Suppressor macrophage (primary cell): ENCODE measurements at places on chromosomes 6 and 20.

DNA sequence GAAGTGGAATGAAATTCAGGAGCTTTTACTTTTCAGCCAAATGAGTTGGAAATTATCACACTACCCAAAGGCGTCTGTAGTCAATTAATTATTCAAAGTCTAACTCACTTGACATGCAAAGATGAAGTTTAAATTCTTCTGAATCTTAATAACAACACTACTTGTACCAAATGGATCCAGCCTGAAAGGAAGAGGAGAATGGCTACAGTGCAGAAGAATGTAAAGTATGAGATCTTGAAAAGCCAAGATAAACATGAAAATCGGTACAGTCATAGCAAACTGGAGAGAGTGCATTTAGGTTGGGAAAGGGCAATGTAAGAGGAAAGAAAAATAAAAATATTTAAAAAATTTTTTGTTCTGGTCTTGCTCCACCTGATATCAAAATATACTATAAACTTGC lies 195.5 kb downstream of the SIM1 start:
- DNase-seq: no peak

GRCh38 chr6:33918175-33918695 lies 114.4 kb upstream of the MLN start:
- no peak for DNase-seq

DNA sequence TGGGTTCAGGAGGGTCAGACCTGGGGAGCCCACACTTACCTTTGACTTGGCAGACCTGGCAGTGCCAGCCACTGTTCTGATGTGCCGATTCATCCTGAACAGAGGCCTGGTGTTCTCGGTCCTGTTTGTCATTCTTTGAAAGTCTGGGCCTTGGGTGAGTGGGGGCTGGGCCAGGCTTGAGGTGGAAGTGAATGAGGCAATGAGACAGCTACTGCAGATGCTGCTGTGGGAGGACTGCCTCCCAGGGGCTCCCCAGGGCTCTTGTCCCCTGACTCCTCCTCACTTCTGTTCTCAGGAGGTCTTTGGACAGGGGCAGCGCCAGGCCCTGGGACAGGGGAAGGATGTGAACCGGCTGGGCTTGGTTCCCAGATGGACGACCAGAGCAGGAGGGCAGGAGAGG lies 5.6 kb upstream of the TREML4 start:
- peak; percentile 10 for DNase-seq

- DNase-seq: peak; percentile 40
Observed at GRCh38 chr6:167079853-167080297, 43.0 kb upstream of the CCR6 start.

DNA sequence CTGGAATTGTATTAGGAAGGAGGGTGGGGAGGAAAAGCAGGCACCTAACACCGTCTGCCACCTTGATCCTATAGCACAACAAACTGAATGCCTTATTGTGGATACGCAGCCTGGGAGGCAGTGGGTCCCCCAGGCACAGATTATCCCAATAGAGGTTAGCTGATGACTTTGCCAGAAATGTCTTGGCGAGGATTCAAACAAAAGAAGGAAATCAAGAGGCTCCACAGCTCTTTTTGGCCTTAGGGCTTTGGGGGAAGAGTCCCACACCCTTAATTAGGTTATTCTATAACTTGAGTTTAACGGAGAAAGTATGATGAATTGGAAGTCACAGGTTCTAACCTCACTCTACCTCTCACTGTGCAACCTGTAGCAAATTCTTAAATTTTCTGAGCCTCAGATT lies 102.0 kb downstream of the MRPL14 start:
- no peak for DNase-seq

- no peak for DNase-seq
Observed at GRCh38 chr6:118659513-118660217, 8.3 kb upstream of the CEP85L start.

DNA sequence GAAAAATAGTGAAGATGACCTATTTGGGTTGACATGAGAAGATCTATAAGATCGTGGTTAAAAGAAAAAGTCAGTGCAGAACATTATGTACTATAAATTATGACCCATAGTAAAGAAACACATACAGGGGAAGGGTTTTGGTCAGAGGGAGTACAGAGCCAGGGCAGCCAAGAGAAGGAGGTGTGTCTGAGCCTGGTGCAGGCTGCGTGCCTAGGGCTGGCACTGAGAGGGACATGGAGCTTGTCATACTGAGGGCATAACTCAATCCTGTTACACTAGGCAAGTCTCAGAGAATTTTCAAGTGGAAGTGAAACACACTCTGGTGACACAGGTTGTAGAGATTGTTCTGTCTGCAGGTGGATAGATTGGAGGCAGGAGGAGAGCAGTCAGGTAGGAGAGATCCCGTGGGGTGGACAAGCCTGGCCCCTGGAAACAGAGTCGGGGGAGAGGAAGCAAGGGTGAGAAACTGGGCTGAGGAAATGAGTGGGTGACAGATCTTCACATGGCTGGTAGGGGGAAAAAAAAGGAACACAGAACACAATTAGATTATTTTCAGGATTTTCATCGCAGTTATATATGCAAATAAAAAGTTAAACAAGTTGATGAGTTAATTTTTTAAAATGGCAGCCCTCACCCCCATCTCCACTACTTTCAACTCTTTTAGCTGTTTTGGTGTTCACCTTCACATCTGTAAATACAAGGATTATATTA lies 18.5 kb upstream of the RNF39 start:
- no peak for DNase-seq

DNA sequence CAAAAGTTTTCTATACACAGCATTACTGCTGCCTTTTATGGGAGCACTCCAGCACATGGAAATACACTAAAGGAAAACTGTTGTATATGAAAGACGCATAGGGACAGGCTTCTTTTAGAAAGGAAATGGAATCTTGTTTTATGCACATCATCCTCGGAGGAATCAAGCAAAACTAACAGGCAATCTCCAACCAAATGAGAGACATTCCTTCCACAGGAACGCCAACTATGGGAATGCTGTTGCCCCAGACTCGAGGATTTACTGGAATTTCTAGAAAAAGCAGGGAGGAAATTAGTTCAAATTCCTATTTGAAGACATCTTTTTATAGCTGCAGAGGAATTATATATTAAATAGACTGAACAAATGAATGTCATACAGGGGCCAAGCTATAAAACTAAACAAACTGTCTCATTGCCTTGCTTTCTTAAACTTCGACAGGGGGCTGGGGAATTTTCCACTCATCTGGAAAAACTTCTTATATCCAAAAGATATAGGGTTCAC lies 52.2 kb downstream of the LYRM4 start:
- no peak for DNase-seq

DNA sequence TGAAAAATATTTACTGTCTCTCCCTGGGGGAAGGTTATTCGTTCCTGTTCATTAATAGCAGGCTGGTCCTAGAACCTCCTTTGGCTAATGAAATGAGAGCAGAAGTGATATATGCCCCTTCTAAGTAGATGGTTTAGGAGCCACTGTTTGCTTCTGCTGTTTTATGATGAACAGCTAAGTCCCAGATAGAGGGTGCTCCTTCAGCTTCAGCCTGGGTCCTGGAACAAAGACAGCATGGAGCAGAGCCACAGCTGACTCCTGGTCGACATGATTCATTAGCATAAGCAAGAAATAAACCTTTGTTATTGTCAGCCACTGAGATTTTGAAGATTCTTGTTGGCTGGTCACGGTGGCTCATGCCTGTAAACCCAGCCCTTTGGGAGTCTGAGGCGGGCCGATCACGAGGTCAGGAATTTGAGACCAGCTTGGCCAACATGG lies 47.8 kb upstream of the ARMC2 start:
- DNase-seq: no peak

- DNase-seq: no peak
Observed at GRCh38 chr6:116101790-116102189, 1.1 kb downstream of the NT5DC1 start.

DNA sequence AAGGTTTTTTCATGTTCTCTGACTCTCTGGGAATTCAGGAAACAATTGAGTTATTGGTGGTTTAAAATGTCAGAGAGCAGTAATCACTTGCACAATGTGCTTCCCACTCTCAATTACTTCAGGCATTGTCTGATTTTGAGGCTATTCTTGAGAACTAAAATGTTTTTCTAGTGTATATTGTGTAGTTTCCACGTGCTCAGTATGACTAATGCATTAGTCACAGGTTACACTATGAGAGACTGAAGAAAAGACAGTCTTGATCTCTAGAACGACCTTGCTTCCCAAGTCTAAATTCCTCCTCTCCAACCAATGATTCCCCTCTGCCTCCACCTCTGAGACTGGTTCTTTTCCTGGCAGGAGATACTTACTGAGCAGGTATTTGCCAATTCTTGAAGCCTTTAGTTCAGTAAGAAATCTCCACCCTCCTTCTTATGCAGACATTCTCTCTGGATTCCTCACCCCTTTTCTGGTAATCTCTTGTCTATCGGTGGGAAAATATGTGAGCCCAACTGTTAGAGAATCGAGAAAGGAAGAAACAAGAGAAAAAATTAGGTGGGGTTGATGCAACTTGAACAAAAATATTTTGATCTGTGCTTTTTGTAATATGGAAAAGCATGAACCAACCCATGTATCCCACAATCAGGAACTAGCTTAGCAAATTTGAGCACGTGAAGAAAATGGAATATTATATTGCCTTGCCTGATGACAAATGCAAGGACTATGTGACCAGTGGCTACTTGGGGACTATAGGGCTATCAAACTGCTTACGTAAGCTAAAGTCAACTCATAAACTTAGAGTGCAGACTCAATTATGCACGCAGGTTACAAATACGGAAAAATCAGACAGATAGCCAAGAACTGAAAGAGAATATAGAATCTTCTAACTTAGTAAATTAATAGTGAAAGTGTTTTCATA lies 61.1 kb upstream of the SLC22A16 start:
- peak; percentile 94 for DNase-seq

- DNase-seq: no peak
Observed at GRCh38 chr20:57877131-57877824, 167.5 kb upstream of the PMEPA1 start.
